ENCODE measurements at places on chromosomes 2 and 18. TPM values are rescaled to one million over a fixed set of nuclear protein-coding genes. Genes with fewer than 3 reads are reported as not detected.
A peak's percentile ranks its signal among the peaks of the same experiment; 100 is the strongest.

Gene APCDD1
- 11.0 TPM for total RNA-seq

Gene PKDCC
- total RNA-seq, result 25.1 TPM

- no peak for DNase-seq
These were observed 196.3 kb upstream of the TANK start for GRCh38 chr2:160963957-160964356.

DNA sequence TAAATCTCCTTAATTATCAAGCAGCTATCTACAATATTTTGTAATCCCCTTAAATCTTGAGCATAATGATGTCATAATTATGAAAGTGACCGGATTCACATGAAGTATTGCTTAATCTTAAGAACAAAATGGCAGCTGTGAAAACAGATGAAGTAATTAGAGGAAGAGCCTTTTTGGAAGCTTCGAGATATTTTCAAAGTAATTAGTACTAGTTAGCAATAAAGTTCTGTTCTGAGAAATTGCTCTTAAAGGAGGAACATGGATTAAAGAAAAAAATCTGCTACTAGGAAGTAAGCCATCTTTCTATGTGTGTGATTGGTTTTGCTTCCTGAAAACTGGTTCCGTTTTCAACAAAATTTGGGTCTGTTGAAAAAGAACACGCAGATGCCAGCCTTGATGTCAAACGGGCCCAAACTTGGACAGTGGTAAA, 18.3 kb downstream of the CLUL1 start:
- DNase-seq, result no peak

DNA sequence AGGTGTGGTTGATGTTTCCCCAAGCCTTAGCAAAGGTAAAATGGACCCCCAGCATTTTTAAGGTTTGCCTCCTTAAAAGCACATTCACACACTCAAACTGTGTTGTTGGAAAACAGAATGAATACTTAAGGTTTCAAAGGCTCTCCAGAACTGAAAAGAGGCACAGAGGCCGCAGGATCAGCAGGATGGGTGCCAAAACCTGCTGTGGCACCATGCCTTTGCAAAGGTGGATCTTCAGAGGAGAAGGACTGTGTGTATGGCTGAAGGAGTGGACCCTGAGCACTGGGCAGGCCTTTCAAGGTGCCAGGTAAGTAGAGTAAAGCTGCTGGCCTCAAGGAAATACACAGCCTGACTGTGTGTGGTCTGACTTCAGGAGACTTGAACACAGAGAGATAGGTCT, 127.3 kb downstream of the XRCC5 start:
- no peak for DNase-seq

- DNase-seq, result no peak
These were observed 75.1 kb downstream of the CCDC102B start for GRCh38 chr18:68873003-68873402.

- no peak for DNase-seq
These were observed 1143.9 kb upstream of the NXPH2 start for GRCh38 chr2:139924070-139924469.

DNA sequence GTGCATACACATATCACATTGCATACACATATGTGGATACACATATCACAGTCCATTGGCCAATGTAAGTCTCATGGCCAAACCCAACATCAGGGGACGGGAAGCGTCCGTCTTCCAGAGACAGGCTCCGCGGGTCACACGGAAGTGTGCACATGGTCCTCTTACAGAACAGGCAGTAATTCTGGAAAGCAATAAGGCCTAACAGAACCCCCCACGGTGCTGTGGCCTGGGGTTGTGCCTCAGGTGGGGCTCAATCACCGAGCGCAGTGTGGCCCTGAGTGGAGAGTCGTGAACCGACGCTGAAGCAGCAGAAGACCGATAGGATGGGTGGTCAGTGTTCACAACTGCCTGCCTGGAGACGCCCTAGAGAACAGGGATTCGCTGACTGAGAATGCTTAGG, 857.3 kb downstream of the GALR1 start:
- DNase-seq, result no peak

Gene STPG4
- not detected for total RNA-seq

- no peak for DNase-seq
These were observed 471.6 kb downstream of the MBD2 start for GRCh38 chr18:53752781-53753367.

Gene DTNB
- 70.0 TPM for total RNA-seq

DNA sequence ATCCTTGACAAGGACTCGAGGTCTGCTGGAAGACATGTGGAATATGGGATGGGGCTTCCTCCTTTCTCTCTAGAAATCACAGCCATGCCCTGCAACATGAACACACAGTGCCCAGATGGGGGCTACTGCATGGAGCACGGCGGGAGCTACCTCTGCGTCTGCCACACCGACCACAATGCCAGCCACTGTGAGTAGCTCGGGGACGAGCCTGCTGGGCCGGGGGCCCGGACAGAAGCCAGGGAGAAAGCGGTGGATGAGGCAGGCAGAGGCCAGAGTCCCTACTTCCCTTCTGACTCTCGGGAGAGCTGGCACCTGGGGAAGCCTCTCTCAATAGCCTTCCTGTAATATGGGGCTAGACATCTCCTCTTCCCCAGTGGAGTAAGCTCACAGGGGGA, 50.5 kb downstream of the SNED1 start:
- peak; percentile 0 for DNase-seq

Gene VAMP8
- not detected for total RNA-seq

DNA sequence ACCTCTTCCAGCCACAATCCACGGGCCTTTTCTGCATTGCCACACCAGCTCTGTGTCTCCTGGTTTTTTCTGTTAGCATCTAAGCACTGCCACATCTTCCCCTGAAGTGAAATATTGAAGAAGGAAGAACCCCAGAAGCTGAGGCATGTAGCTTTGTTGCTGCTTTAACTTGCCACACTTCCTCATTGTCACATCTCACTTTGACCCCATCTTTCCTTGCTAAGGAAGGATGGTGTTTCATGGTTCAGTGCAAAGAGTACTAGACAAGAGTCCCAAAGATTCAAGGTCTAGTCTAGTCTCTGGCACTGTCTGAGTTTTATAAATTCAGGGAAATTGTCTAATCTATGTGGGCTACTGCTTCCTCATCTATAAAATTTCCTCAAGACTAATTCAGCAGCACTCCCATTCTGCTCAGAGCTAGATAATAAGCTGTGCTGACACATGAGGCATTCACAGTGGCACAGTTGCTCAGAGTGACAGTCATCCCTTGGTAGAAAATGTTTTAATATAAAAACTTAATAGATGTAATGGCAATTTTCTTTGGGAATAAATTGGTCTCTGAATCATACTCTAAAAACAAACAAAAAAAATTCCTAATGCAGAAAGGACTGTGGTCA, 483.0 kb upstream of the ID2 start:
- DNase-seq, result no peak

DNA sequence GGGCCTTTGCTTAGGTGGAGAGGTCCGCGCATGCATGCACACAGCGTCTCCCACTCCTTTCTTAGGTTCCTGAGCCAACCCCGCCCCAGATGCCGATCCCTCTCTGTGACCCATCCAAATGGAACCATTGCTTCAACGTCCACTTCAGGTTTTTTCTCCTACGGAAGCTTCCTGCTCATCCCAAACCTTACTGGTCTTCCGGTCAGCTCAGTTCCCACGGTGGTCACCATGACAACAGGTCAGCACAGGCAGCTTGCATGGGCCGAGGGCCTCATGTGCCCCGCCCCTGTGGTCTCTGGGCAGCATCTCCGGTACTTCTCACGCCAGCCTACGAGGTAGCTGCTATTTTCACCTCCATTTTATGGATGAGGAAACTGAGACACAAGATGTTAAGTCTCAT, 163.7 kb downstream of the SOCS6 start:
- DNase-seq, result no peak

- DNase-seq, result no peak
These were observed 37.1 kb upstream of the TNFRSF11A start for GRCh38 chr18:62287781-62288664.

Gene CPLX4
- total RNA-seq, result not detected

DNA sequence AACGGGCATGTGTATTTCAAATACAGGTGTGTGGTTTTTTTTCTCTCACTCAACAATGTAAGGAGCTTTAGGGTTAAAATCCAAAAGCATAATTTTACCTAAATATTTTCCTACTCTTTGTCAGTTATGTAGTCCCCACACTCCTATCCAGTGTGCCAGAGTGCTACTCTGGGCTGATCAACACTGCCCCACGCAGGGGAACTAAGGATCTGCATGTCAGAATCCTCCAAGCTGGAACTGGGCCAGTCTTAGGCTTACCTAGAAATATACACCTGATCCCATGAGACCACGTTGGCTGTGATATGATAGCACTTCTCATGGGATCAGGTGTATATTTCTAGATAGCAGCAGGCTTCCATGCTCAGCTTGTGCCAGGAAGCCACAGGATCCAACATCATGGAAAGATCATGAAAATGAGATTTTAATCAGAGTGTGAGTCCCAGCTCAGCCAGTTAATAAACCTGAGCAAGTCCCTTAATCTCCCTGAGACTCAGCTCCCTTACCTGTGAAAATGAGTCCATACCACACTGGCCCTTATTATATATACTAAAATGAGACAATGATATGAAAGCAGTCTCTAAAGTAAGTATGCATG, 29.7 kb downstream of the CCDC141 start:
- DNase-seq, result peak; percentile 29

- no peak for DNase-seq
These were observed 30.8 kb downstream of the ADCY3 start for GRCh38 chr2:24889221-24889620.

Gene APOB
- total RNA-seq, result 5.8 TPM

Gene MAPK4
- total RNA-seq, result 22.2 TPM

Gene NGEF
- 16.9 TPM for total RNA-seq

GRCh38 chr18:24112874-24113615, 25.8 kb upstream of the CABYR start:
- DNase-seq, result no peak

Gene SPP2
- not detected for total RNA-seq

DNA sequence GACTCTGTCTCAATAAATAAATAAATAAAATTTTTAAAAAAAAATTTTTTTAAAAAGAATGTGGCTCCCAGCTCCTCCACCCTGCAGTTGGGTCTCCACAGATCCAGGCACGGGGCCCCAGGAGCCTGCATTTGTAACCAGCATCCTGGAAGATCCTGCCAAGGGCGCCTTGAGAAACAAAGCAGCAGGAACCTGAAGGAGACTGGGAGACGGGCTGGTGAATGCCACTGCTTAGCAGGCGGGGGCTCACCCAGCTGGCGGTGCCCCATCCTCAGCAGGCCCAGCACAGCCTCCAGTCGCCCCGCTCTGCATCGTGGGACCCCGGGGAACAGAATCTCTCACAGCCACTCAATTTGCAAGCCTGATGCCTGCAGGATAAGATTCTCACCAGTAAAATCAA, 187.5 kb upstream of the SALL3 start:
- DNase-seq, result no peak

Gene ZNF804A
- 0.14 TPM for total RNA-seq

Gene DUSP2
- 5.8 TPM for total RNA-seq

Gene SLC30A3
- not detected for total RNA-seq

GRCh38 chr2:238425505-238425978, 1.2 kb upstream of the ASB1 start:
- no peak for DNase-seq

GRCh38 chr18:34039201-34039600, 185.5 kb downstream of the NOL4 start:
- DNase-seq, result no peak

DNA sequence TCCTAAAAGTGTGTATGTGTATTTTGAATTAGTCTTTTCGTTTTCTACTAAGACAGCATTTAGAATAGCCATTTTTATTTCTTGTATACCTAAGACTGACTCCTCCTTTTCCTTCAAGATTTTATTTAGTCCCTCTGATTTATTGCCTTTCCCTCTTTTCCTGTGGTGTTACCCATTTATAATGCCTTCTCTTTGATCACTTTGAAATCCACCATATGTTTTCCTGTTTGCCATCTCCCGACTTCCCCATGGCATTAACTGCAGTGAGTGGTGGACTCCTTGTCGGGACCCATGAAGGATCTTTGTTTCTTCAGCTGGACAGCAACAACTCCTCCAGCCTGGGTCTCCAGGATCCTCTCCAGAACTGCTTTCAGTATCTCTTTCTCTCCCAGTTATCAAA, 160.7 kb downstream of the CSRNP3 start:
- DNase-seq, result no peak

DNA sequence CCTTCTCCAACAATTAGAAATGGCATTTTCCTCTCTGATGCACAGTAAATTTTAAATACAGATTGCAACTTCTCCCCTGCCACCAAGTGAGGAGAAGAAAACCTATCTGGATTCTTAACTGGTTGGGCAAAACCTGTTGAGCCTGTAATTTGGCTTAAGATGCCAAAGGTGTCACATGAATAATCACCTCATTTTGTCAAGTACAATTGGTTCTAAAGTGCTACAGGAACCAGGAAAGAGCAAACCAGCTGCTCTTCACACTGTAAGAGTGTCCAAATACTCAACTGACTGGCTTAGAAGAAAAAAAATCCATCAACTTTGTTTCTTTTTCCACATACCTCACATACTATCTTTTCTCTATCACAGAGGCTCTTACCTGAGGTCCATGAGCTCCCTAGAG, 35.4 kb downstream of the NPC1 start:
- DNase-seq, result no peak

- DNase-seq, result no peak
These were observed 199.5 kb downstream of the TTC32 start for GRCh38 chr2:19702267-19702666.

Gene SEH1L
- 25.0 TPM for total RNA-seq

DNA sequence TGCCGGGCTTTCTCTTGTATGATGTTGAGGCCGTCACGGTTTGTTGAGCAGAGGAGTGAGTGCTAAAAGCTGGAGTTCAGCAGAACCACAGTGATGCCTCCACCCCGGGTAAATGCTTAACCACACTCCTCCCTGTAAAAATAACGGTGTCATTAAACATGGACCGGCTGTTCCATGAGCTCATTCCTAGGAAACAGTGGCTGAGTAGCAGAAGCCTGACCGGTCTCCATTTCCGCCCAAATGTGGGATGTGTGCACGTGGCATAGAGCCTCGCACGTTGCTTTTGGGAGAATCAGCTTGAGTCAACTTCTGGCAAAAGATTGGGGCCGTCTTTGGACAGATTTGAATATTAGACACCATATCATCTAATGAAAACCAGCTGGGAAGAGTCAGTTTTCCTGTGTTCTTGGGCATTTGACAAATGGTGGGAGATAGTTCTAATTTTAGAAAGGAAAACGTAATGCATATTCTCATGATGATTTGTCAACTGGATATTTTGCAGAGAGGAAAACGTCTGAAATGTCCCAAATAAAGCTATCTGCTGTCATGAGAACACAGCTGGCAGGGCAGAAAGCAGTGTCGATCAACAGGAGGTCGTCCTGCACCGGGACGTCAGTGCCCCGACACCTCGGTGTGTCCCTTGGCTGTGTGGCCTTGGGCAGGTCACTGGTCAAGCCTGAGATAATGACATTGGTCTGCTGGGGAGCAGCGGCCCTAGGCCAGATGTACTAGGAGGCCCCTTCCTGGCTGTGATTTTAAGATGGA, 42.4 kb downstream of the LRRFIP1 start:
- no peak for DNase-seq
